Stimulated activated CD8-positive, alpha-beta memory T cell treated with anti-CD3 and anti-CD28 coated beads, Interleukin-12 subunit alpha, Interleukin-12 subunit beta, amount 100 ng/mL, for 1 hour (primary cell): ENCODE measurements at places on chromosomes 4 and X.

DNA sequence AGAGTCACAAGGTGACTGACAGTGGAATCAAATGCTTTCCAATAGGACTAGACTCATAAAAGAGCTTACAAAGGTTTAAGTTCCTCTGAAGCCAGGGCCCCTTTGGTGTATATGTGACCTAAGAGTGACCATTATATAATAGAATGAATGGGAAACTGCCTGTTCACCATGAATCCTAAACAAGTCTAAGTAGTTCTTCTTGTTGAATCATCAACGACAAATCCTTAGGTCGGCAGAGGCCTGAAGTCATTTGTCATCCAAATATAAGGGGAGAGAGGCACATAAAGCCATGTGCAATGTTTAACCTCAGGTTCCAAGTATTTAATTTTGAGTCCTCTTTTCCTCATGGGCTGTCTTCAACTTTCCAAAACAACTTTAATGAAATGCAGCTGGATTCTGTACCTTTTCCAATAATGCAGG lies 122.4 kb downstream of the RASL11B start:
- DNase-seq = no peak

GRCh38 chr4:137892134-137892533 lies 350.0 kb downstream of the SLC7A11 start:
- no peak for DNase-seq

- no peak for DNase-seq
Measured at GRCh38 chrX:138128027-138128671, 562.2 kb downstream of the ZIC3 start.

- DNase-seq = no peak
Measured at GRCh38 chrX:149453030-149453429, 52.1 kb downstream of the IDS start.

DNA sequence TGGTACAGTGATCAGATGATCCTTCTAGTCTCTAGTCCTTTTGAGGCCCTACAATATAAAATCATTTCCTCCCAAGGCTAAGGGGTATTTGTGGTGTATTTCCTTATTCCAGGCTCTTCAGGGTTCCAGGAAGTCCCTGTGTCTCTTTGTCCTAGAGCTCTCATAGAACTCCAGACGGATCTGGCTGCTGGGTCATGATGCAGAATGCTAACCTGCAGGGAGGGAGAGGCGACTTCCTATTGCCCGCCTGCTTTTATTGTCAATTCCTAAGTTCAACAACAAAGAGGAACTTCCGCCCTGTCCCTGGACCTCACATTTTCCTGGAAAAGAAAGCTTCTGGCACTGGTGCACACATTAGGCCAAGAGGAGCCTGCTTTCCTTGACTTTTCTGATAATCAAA lies 45.9 kb upstream of the ZNF827 start:
- DNase-seq = no peak

DNA sequence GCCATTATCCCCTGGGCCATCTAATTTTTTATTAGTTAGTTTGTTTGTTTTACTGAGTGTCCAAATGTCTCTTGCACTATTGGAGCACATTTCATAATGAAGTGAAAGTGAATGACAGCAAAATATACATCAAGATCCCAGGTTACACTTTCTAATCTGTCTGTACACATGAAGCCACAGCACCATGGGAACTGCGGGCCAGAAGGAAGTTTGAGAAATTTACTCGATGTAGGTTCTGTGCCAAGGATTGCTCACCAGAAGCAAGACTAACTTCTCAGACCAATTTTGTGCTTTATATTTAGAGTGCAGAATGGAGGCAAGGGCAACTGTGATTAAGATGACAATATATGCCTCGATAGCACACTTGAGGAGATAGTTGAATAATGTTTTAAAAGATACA lies 258.0 kb downstream of the COL25A1 start:
- DNase-seq = no peak

- DNase-seq = no peak
Measured at GRCh38 chr4:74328501-74328900, 20.2 kb downstream of the EPGN start.

GRCh38 chr4:68129793-68130192 lies at the start of gene TMPRSS11F:
TSS of gene TMPRSS11F (minus strand) at chr4:68129869. CDS start at chr4:68129820, 49 bp downstream.
- no peak for DNase-seq

DNA sequence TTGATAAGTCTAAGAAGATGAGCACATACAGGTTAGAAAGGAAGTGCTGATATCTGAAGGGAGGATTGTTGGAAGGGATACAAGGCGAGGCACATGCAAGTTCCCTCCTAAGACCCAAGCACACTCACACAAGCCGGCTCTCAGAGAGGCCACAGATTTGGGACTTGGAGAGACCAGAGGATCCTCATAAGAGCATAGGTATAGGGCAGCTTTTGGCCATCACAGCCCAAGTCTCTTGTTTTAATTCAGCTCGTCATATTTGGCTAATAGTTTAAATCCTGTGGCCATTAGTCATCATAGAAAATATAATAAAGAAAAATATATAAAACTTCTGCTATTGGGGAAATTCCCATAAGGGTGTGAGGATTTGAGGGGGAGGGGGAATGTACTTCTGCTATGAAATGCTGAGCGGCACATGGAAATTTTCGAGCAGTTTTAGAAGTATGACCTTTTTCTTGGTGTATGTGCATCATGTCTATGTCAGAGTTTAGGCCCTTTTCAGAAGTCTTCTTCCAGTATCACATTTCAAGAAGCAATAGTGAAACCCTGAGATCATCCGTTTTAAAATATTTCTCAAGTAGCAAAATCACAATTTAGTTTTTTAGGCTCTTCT lies 97.7 kb downstream of the NFKB1 start:
- DNase-seq = no peak

- no peak for DNase-seq
Measured at GRCh38 chrX:56986138-56986537, 9.2 kb downstream of the SPIN3 start.

GRCh38 chr4:71520850-71521249 lies 182.0 kb downstream of the SLC4A4 start:
- no peak for DNase-seq

DNA sequence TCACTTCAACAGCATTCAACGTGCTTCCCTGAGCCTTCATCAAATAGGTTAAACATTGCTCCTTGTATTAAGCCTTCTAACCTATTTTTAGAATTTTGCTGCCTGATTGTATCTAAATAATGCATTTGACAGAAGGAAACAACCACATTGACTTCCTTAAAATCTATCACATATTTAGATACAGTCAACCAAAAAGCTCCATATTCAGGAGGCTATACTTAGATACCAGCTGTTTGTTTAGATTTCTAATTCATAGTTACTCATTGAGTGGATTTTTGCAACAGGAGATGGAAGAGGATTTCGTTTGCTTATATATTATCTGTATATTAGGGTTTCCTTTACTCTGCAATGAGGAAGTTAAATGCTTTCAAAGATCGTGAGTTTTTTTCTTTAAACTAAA lies 241.1 kb upstream of the PPP1R2C start:
- no peak for DNase-seq

DNA sequence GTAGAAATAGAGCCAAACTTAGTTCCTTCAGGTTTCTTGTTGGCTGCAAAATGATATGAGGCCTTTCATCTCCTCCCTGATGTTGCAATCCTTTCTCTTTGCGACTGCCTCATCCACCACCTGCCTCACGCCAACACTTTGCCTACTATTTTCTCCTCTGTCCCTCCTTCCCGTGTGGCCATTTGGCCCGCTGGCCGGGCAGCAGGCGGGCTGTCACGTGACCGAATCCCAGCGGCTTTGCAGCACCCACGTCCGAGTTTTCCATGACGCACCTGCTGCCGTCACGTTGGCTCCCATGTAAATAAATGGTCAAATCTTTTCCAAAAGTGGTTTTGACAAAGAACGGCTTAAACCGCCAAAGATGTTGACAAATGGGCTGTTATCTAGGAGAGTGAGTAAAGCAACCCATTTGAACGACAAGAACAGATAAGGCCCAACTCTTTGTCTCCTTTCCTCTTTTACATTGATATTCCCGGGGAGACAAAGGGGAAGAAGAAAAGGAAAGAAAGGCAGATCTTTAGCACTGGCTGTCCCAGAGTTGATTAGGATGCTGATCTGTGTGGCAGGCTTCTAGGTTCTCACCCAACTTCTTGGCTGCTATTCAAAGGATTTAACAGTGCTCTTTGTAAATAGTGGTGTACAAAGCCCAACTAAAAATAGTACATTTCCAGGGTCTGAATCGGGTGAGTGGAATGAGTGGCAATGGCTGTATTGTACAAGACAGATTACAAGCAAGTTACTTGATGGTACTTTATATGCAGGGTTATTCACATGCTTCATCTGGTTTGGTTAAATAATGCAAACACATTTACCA lies 174.2 kb upstream of the JADE1 start:
- DNase-seq = no peak

DNA sequence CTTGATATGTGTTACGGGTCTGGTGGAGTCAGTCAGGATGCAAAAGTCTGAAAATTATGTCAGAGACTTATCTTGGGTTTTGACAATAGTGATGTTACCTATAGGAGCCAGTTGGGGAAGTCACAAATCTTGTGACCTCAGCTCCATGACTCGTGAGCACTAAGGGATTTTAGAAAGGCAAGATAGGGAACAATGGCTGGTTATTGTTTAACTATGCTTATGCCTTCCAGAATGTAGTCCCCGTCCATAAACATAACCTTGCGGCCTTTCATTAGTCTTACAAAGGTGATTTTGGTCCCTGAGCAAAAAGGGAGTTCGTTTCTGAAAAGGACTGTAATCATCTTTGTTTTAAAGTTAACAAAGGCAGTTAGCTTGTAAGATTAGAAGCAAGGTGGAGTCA lies 23.9 kb upstream of the GATB start:
- no peak for DNase-seq

- DNase-seq = no peak
Measured at GRCh38 chr4:172173206-172173605, 360.0 kb downstream of the GALNTL6 start.

DNA sequence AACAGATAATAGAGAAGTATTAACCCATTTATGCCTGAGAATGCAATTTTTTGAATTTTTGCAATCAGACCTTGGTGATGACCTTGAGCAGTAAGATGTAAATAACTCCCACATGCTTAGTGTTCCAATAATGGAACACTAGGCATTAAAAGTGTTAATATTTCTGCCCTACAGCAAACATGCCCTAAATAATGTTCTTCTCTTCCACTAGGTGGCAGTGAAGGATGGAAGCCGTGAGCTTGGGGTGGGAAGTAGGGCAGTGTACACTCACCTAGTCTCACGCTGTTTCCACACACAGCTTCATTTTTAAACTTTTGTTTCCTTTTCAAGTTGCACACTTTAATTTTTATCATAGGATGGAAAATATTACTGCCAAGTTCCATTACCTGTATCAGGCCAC lies 613.1 kb upstream of the HS3ST1 start:
- DNase-seq = no peak

DNA sequence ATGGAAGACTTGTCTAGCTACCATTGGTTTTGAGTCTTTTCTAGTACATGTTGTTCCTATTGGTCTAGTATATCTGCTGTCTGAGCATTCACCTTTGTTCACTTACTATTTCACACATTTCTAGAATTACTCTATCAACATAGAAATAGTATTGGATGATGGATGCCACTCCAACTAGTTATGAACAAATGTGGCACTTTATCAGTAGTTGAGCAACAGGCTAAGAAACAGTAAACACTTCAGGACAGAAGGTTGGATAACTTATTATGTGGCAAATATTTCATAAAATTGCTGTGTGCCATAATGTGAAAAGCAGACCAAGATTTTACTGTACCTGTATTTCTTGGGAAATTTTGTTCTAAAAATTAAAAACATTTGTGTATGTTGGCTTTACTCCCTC lies 42.4 kb upstream of the GLRA3 start:
- no peak for DNase-seq

- no peak for DNase-seq
Measured at GRCh38 chr4:30903502-30904214, 183.5 kb downstream of the PCDH7 start.

DNA sequence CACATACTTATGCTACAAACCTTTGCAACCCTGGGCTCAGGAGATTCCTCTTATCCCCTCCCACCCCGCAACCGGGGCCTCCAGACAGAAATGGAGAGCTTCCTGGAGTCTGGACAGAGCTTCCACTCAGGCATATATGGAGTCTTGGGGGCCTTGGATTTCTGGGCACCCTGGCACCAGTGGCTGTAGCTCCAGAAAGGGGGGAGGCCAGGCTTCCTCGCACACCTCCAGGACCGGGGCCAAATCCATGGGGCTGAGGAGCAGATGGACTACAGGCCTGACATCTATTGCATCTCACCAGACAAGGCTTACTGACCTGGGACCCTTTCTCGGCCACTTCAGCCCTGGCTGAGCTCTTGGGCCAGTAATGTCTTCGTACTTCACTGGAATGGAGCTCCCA lies 143.3 kb downstream of the DKK2 start:
- DNase-seq = no peak

GRCh38 chr4:2785613-2786012 lies 7.3 kb upstream of the SH3BP2 start:
- DNase-seq = no peak

DNA sequence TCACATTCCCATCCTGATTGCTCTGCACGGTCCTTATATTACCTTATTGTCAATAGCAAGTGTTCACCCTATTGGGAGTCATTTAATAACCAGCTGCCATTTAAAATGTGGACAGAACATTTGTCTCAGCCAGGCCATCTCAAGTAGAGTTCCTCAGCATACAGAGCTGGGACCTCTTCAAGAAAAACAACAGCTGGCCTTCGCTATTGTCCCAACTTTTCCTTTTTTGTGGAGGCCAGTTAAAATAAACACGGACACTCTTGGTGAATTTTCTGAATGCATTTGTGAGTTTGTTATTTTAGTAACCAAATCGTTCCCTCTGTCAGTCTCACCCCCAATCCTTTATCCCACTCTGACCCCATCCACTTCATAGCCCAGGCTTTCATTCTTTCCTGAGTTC lies 395.3 kb upstream of the PITX2 start:
- no peak for DNase-seq

GRCh38 chr4:71296945-71297344 lies 41.9 kb upstream of the SLC4A4 start:
- no peak for DNase-seq

- no peak for DNase-seq
Measured at GRCh38 chr4:66640233-66640990, 904.9 kb downstream of the CENPC start.

- DNase-seq = no peak
Measured at GRCh38 chr4:150773729-150774449, 191.9 kb downstream of the MAB21L2 start.

DNA sequence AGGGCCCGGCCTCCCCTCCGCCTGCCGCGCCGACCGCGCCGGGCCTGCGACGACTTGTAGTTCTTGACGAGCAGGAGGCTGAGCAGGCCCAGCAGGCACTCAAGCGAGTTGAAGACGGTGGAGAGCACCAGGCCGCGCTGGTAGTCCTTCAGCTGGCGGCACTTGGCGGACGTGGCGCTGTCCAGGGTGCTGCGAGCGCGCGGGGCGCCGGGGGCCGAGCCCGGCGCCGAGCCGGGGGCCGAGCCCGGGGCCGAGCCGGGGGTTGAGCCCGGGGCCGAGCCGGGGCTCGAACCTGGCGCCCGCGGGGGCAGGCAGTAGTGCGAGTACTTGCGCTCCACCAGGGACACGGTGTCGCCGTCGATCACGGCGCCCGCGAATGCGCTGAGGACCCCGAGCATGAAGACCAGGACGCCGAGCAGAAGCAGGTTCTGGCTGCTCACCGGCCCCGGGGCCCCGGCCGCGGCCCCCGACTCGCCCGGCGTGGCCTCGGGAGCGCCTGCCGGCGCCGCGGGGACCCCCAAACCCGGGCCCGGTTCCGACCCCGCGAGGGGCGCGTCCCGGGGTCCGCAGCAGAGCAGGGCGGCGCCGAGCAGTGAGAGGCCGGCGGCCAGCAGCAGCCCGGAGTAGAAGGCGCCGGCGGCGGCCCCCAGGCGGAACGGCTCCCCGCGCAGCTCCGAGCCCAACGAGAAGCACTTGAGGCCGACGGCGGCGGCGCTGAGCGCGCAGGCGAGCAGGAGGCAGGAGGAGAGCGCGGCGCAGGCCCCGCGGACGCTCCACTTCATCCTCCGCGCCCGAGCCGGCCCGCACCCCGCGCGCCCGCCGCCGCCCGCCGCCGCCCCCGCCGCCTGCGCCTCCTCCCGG lies 584 bp downstream of the TMEM271 start:
- DNase-seq = no peak
